ENCODE measurements at places on chromosomes 4 and X. TPM values are rescaled to one million over a fixed set of nuclear protein-coding genes. Genes with fewer than 3 reads are reported as not detected.

GRCh38 chr4:112560084-112560483 lies 44.1 kb upstream of the NEUROG2 start:
- no peak for DNase-seq

GRCh38 chr4:134624365-134624764 lies 422.8 kb upstream of the PABPC4L start:
- DNase-seq, result no peak

GRCh38 chr4:7877176-7877575 lies 62.5 kb downstream of the AFAP1 start:
- DNase-seq, result no peak

The SPANXN4 gene
- polyA plus RNA-seq, result not detected

GRCh38 chrX:47217121-47217851 lies 1.2 kb upstream of the CDK16 start:
- DNase-seq, result peak; percentile 82

DNA sequence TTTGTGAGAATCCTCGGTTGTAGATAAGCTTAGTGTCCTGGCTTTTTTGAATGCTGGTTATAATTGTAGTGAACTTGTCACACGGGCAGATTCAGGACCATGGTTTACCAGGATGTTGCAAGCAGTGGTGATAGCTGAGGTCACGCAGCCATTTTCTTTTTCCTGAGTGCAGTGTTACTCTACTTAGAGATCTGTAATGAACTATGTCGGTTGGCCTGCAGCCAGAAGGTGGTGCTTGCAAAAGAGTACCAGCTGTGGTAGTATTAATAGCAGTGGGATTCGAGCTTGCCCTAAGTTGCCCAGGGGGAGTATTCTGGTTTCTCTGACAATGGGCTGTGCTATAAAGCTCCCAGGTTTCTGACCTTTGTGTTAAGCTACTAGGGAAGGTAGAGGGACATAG lies 368.9 kb downstream of the SLITRK2 start:
- DNase-seq, result no peak

- no peak for DNase-seq
Observed at GRCh38 chrX:13933851-13934250, 95.8 kb downstream of the GEMIN8 start.

DNA sequence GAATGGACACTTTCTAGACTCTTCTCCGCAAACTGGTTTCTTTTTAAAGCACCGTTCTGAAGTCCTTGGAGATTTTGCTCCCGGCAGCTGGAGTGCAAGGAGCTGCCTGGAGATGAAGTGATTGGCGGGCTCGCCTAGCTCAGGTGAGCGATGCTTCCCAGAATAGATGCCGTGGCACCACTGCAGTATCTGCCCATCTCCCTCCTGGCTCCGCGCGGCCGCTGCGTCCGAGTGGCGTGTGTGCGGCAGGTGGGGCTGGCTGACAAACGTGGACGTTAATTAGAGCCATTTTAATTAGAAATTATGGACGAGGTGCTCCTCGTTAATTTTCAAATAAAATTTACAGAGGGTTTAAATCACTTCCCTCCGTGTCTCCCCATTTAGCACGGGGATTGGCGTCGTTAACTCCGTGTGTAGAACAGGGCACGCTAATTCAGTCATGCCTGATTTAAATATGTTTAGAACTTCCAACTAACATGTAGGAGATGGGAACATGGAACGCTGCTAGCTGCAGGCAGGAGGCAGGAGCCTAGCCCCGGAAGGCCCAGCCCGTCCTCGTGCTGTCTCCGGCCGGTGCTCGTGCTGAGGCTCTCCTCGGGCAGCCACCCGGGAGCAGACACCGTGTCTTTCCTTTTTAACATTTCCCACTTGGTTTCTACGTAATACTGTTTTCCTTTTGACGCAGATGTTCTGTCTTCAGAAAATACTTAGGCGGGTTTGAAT lies 11.6 kb downstream of the UVSSA start:
- no peak for DNase-seq

GRCh38 chr4:151649479-151649878 lies 111.3 kb downstream of the GATB start:
- no peak for DNase-seq

DNA sequence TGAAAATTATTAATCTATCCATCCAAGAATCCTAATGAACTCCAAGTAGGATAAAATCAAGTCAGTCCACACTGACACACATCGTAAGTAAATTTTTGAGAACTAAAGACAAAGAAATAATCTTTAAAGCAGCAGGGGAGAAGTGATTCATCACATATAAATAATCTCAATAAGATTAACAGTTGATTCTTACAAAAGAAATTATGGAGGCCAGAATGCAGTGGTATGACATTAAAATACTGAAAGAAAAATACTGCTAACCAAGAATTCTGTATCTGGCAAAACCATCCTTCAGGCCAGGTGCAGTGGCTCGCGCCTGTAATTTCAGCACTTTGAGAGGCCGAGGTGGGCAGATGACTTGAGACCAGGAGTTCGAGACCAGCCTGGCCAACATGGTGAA lies 96.1 kb upstream of the SH3RF1 start:
- no peak for DNase-seq

- DNase-seq, result no peak
Observed at GRCh38 chr4:123893011-123893981, 496.7 kb downstream of the SPRY1 start.

GRCh38 chr4:148210661-148211060 lies 231.6 kb downstream of the NR3C2 start:
- DNase-seq, result no peak

The GASK1B gene
- 6.5 TPM for polyA plus RNA-seq

The REELD1 gene
- polyA plus RNA-seq, result 0.58 TPM

GRCh38 chrX:153686711-153687110 lies 1.0 kb upstream of the SLC6A8 start:
- DNase-seq, result no peak

The GPR173 gene
- 1.7 TPM for polyA plus RNA-seq

GRCh38 chrX:122641136-122641535 lies 542.9 kb upstream of the GRIA3 start:
- no peak for DNase-seq

GRCh38 chrX:20527558-20528011 lies 260.9 kb upstream of the RPS6KA3 start:
- DNase-seq, result peak; percentile 26

GRCh38 chrX:68746988-68747387 lies 81.8 kb upstream of the EFNB1 start:
- no peak for DNase-seq

DNA sequence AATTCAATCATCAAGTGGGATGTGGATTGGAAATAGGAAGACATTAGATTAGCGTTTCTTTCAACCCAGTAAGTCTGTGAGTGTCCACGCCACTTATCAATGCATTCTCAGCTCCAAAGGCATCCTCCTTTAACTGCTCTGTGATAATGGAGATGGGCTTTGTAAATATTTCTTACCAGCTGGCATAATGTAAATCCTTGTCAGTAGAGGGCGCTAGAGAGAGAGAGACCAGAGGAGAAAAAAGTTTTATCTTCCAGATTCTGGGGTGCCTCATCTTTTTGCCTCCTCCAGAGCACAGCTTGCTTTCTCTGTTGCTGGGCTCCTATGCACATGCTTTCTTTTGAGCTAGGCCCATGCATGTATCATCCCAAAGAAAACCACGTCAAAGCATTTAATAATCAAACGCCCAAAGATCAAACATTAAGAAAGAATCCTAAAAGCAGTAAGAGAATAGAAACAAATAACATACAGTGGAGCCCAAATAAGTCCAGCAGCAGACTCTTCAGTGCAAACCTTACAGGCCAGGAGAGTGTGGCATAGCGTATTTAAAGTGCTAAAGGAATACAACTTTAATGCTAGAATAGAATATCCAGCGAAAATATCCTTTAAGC lies 9.6 kb upstream of the MTMR1 start:
- DNase-seq, result no peak
